ENCODE measurements at places on chromosomes 16 and 17.
A peak's percentile ranks its signal among the peaks of the same experiment; 100 is the strongest.

- no peak for DNase-seq
Measured at GRCh38 chr17:47243737-47244598, 9.7 kb upstream of the ITGB3 start.

GRCh38 chr16:22141767-22142166, 20.5 kb upstream of the SDR42E2 start:
- no peak for DNase-seq

DNA sequence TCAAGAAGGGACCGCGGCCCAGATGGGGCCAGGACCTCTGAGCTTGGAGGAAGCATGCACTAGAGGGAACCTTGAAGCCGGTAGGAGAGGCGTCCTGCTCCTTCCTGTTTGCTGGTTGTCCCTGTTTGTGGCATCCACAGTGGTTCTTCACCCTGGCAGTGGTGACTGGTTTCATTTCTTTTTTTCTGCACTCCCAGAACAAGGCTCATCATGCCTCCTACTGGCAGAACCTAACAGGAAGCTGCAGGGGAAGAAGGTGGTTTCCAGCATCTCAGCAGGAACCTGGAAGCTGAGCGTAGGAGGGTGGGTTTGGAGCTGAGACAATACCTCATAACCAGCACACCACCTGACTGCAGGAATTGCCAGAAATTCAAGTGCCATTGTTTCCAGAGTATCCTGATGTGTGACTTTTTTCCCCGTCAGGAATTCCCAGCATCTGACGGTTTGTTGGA, 5.8 kb downstream of the TMEM231 start:
- DNase-seq, result no peak

DNA sequence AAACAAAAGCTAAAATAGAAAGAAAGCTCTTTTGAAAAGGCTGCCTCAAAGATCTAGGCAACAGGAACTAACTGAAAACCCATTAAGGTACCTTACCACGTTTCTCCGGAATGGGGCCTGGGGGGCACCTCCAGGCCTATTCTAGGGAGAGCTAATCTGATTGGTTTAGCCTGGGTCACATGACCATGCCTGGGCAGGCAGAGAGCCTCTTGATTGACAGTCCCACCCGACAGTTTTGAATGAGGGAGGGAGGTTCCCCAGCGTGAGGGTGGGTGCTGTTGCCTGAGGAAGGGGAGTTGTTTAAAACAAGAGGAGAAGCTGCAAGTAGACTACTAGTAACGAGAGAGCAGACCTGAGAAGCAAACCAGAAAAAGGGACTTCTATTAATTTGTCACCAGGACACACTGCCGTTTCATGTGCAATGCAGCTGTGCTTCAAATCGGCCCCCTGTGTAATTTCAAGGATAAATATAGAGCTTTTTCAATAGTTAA, 143.4 kb upstream of the HS3ST2 start:
- no peak for DNase-seq

- no peak for DNase-seq
Measured at GRCh38 chr17:80195671-80196529, 24.2 kb downstream of the SGSH start.

GRCh38 chr17:57105591-57105990, 20.5 kb downstream of the AKAP1 start:
- no peak for DNase-seq

DNA sequence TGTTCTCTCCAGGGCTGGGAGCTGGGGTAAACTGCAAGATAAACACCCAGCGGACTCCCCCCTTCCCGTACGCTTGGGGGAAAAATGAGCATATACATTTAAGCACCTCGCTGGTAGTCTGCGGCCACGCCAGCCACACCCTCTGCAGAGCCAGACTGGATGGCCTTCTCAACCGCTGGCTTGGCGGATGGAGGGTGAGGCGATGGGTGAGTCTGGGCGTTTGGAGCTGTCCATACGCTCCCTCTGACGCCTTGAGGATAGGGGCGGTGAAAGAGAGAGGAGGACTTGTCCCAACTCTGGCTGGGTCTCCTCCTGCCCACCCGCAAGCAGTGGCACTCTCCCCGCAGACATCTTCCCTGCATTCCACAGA, 1.0 kb downstream of the ITGA3 start:
- DNase-seq, result no peak

- no peak for DNase-seq
Measured at GRCh38 chr17:50946223-50946890, 80.2 kb upstream of the TOB1 start.

DNA sequence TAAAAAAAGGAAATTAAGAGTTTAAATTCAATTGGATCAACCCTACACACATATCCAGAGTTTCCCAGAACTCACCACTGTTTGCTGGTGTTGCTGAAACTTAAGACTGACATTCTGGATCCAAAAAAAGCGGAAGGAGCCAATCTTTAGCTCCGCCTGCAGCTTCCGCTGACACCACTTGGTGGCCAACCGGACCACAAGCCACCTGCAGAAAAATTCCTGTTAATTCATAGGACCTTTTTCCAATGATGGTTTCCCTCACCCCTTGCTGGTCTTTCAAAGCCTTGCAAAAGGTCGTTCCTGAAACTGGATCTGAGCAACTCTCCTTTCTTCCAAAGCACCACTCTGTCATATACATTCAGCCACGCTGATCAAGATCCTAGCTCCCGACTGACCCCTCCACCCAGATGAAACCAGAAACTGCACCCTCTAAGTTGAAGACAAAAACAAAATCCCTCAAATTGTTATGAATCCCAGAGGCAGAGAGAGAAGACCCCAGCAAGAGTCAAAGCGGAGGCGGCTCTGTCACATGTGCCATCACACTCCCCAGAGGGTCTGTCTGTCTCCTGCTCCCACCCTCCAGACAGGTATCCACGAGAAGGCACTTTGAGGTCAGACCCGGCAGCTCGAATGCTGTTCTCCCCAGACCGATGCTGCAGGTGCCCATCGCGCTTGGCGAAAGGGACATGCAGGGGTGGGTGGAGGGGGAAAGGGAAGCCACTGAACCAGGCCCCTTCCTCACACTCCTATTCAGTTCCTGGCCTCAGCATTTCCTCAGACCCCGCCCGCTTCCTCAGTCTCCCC, 773 bp downstream of the BLTP2 start:
- DNase-seq, result peak; percentile 15

DNA sequence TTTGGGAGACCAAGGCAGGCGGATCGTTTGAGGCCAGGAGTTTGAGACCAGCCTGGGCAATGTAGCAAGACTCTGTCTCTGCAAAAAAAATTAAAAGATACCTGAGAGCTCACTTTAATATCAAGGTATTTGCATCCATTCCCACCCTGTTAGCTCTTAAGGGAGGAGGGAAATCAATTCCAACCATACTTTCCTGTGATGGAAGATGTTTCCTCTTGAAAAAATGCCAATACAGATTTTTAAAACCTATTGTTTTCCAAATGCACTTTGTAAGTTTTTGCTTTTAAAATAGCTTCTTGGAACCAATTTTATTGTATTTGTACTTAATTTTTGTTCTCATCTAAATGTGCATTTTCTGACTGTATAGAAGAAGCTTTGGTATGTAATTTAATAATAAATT, 49.2 kb downstream of the GOSR1 start:
- no peak for DNase-seq

DNA sequence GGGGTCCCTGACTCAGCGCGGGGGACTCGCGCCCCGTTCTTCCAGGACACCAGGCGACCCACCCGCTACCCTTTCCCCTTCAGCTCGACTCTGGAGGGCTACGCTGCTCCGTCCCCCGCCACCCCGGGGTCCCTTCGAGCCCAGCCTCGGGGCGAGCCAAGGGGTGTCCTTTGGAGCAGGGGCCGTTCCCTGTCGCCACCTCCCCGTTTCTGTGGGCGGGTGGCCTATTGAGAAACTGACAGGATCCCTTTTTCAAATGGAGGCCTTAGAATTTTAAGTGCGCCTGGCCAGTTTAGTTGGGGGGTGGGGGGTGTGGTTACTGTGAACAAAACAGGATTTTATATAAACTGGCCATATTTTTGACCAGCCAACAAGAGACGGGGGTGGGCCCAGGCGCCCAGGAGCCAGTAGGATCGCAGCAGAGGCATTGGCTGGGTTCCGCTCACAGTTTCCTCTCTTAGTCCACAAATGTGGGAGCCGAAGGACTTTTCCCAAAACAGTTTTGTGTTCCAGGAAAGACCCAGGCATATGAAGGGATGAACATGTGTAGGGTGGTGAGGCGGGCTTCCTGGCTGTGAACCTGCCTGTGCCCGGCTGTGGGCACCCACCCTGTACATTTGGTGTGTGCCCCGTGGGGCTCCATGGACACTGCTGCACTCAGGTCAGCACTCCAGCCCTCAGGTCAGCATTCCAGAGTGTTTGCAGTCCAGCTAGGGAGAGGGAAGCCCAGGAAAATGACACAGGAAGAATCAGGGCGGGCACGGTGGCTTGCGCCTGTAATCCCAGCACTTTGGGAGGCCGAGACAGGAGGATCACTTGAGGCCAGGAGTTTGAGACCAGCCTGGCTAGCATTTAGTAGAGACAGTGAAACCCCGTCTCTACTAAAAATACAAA, 722 bp upstream of the TIMP2 start:
- DNase-seq, result no peak

DNA sequence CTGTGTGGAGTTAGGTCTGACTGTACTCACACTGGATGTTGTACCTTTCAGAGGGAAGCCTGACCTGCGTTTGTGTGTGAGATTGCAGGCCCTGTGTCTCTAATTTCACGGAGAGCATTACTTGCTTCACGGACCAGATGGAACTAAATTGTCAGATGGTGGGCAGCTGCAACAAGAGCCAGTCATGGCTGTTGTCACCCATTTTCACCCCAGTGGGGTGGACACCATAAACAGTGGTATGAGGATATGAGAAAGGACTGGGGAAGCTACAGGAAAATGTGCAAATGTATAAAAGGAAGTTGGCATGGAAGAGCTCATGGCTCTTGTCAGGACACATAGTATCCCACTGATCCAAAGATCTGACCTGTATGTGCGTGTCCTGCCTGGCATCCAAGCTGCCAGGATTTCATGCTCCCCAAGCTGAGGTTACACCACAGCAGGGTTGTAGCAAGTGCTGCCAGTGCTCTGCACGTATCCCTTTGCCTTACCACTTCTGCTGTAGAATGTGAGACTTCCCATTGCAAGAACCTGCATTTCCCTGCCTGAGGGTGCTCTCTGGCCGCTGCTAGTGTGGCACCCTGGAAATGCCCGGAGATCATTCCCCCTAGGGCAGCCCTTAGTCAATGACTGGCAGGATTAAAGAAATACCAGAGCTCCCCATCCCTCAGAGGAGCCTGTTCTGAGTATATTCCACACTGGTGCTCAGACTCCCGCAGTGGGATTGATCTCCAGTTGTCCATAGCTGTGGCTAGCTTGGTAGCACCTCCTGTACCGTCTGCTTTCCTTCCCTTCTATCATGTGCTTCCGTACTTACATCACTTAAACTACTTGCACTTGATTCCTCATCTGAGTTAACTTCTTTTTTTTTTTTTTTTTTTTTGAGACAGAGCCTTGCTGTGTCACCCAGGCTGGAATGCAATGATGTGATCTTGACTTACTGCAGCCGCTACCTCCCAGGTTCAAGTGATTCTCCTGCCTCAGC, 70.4 kb upstream of the TANC2 start:
- no peak for DNase-seq

- DNase-seq, result no peak
Measured at GRCh38 chr17:60390925-60391470, 935 bp downstream of the USP32 start.

DNA sequence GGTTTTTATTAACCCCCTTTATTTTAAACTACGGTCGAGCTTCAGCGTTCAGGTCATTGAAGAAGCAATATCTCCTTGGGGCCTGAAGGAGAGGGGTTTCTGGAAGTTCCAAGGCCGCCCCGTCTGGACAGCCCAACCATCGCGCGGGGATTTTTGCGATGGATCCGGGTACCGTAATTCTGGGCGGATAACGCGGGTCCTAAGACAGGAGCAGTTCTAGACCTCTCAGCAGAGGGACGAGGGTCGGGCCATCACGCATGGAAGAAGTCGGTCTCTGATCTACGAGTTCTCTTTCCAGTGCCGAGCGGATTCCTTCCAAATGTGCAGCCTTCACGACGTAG, 3.6 kb downstream of the BORCS6 start:
- no peak for DNase-seq

DNA sequence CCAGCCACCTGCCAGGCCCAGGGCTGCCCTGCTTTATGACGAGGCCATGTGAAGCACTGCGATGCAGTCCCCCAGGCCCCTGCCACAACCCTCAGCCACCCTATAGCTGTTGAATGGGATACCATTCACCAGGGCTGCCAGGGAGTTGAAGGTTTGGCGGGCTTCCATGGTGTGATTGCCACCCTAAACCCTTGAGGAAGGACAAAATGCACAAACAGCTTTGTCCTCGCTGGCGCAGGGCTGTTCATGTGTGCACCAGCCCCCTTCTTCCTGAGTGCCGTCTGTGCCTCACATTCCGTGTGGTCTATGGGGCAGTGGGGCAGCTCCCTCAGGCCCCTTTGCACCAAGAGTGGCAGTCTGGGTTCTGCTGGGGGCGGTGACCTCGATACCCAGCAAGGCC, 25.3 kb downstream of the NARF start:
- no peak for DNase-seq

DNA sequence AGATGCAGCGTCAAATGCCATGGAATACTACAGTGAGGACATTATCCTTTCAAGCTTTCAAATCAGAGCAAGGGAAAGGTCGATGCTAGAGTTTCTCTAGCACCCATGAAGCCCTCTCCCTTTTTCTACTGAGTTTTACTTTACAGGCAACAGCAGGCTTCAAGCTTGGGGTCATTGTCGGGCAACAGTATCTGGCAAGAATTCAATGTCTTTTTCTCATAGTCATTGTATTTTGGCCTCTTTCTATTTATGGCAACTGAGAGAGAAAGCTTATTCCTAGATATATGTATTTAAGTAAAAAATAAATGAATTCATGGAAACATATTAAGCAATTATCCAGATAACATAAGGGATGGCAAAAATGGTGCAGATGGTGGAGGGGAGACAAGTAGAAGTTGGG, 364 bp upstream of the CETP start:
- no peak for DNase-seq

DNA sequence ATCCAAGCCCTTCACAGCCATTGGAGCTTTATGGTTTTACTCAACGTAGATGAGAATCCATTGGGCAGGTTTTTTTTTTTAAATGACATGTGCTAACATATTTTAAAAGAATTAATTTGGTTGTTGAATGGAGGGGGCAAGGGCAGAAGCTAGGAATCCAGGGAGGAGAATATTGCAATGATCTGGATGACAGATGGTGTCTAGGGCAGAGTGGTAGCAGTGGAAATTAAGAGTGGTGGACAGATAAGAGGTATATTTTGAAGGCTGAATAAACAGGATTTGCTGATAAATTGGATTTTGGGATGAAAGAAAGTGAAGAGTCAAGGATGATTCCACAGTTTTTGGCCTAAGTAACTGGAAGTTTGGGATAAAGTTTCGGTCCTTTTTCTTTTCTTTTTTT, 54.8 kb upstream of the DHX40 start:
- DNase-seq, result no peak

GRCh38 chr16:27053996-27054395, 12.7 kb upstream of the C16orf82 start:
- no peak for DNase-seq
